ENCODE measurements at places on chromosomes 12 and 14. TPM values are rescaled to one million over a fixed set of nuclear protein-coding genes. Genes with fewer than 3 reads are reported as not detected.

Gene INHBC
- total RNA-seq: not detected

- DNase-seq: no peak
These were observed 56.7 kb downstream of the PPFIBP1 start for GRCh38 chr12:27580561-27581330.

GRCh38 chr12:18057051-18057450 lies 32.9 kb downstream of the RERGL start:
- DNase-seq: no peak

DNA sequence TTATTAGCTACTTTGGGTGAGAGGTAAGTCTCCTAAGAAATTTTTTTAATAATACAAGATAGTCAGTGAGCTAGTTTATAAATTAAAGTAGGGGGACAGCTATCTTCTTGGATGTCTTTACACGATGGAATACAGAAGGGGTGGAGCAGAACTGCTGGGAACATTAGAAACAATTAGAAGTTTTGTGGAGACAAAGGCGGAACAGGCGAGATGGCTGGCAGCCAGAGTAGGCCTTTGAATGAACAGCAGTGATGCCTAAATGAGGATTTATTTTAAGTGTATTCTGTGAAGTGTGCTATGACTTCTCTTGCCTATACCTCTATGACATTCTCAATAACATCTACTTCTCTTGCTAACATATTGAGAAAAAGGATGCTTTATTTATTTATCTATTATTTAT lies 1345.3 kb upstream of the SEL1L start:
- no peak for DNase-seq

- no peak for DNase-seq
These were observed 138.6 kb downstream of the DUSP6 start for GRCh38 chr12:89213747-89214146.

GRCh38 chr12:63848450-63848849 lies 4.0 kb downstream of the SRGAP1 start:
- no peak for DNase-seq

- no peak for DNase-seq
These were observed 658 bp upstream of the CEP128 start for GRCh38 chr14:80942191-80942600.

Gene PMCH
- total RNA-seq: not detected

DNA sequence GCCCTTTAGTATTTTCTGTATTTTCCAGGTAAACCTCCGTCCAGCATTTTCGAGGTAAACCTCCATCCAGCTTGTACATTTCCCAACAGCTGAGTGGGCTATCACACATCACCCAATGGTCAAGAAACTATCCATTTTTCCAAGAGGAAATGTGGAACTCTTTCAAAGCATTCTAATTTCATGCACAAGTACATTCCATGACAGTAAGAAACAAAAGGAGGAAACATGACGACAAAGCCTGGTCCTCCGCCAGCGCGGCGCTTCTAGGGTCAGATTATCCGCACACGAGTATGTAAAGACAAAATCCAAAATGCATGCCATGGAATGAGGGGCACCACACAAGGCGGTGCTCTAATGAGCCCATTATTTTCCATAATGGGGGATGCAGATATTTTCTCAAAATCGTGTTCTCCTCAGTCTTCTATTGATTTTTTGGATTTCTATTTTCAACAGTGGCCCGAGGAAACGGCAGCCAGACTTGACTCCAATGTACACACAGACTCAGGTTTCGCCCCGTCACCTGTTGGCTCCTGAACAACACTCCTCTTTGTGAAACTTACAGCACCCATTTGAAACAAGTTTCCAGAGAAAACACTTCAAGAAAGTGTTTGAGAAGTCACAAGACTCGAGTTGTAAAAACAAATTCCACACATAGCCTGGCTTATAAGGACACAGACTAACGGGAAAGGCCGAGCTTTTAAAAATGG lies 107.4 kb downstream of the PRICKLE1 start:
- DNase-seq: no peak

- DNase-seq: no peak
These were observed 95.1 kb downstream of the UNC79 start for GRCh38 chr14:93525696-93526451.

Data from glutamatergic neuron (in vitro differentiated cells).